Substantia nigra (tissue), 51 donors: ENCODE measurements at places on chromosomes 1 and 21.

- no peak for DNase-seq
These were observed 59.8 kb upstream of the PPP2R5A start for GRCh38 chr1:212225416-212225815.

DNA sequence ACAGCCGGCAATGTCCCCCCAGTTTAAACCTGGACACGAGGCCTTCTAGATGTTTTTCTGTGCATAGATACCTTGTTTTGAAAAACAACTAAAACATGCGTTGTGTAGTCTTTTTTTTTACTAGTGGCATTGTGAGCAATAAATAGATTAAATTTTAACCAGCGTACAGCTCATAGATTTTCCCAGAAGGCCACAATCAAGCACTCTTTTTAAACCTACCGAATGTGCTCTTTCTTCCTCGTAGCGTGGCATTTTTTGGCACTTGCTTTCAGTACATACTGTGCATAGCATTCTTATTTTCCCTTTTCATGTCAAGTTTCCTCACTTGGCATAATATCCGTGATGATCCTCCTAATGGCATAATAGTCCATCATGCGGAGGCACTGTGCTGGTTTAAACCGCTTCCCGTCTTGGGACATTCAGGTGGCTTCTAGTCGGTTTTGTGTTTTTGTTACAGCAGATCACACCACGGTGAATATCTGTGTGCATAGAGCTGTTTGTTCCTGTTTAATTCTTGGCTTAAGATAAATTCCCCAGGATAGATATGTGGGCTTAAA is 95.3 kb downstream of the PDE9A start:
- DNase-seq = no peak

GRCh38 chr1:8407652-8408051 is 89.7 kb downstream of the SLC45A1 start:
- no peak for DNase-seq

DNA sequence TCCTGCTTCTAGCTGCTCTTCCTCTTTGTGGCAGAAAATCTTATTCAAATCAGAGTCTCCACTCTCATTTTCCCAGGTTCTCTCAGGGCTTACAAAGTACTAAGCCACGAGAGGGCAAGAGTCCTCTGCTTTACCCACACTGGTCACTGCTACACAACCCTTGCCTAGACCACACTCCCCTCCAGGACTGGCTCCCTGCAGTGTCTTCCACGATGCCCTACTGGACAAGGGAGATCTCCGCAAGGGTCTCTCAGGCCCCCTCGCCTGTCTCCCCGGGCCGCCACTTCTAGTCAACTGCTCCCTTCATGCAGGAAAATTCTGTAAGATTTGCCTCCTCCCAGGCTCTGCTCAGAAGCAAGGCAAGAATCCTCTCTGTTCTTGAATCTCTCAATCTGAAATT is 319.6 kb downstream of the RRAGC start:
- DNase-seq = no peak

DNA sequence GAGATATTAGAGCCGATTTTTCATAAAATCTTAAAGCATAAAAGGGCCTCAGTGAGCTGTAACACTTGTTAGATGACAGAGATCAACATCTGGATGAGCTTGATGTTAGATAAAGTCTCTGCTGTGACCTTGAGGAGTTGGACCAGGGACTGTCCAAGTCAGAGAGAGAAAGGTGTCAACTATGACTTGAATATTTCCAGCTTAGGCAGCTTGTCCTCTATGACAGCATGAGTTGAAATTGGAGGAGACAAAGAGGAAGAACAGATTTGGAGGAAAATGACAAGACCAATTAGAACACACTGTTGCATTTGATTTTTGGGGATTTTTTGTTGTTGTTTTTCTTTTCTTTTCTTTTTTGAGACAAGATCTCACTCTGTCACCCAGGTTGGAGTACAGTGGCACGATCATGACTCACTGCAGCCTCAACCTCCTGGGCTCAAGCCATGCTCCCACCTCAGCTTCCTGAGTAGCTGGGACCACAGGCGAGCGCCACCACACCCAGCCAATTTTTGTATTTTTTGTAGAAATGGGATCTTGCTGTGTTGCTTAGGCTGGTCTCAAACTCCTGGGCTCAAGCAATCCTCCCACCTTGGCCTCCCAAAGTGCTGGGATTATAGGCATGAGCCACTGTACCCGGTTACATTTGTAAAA is 35.3 kb upstream of the CLIC4 start:
- DNase-seq = no peak

DNA sequence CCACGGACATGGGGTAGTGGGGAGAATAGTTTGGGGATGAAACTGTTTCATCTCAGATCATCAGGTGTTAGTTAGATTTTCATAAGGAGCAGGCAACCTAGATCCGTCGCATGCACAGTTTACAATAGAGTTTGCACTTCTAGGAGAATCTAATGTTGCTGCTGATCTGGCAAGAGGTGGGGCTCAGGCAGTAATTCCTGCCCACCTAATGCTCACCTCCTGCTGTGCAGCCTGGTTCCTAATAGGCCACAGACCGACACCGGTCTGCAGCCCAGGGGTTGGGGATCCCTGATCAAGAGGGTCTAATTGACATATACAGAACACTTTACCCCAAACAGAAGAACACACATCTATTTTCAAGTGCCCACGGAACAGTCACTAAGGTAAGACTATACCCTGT is 275.1 kb downstream of the PTPRU start:
- no peak for DNase-seq

GRCh38 chr1:96991261-96991660 is 269.7 kb downstream of the PTBP2 start:
- DNase-seq = no peak

DNA sequence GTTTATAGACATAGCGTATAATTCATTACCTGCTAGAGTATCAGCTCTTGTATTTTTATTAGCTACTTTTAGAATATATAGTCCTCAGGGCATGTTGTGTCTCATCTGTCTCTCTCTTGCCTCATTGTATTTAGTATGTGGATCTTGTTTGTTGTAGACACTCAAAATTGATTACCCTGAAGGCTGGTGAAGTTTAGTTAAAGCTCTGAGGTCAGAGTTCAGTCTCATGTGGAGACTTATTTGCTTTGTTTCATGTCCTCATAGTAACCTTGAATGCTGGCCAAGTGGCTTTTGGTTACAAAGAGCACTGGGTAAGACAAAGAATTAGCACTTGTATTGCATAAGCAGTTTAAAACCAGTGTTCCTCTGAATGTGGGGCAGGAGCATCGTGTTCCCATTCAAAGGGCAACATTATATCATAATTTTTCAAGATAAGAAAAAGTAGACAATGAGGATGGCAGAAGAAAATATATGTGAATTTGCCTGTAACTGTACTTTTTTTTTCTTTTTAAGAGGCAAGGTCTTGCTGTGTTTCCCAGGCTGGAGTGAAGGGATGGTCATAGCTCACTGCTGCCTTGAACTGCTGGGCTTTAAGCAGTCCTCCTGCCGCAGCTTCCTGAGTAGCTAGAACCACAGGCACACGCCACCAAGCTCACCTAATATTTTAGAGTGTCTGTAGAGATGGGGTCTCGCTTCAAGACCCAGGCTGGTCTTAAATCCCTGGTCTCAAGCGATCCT is 17.4 kb downstream of the CNST start:
- no peak for DNase-seq

DNA sequence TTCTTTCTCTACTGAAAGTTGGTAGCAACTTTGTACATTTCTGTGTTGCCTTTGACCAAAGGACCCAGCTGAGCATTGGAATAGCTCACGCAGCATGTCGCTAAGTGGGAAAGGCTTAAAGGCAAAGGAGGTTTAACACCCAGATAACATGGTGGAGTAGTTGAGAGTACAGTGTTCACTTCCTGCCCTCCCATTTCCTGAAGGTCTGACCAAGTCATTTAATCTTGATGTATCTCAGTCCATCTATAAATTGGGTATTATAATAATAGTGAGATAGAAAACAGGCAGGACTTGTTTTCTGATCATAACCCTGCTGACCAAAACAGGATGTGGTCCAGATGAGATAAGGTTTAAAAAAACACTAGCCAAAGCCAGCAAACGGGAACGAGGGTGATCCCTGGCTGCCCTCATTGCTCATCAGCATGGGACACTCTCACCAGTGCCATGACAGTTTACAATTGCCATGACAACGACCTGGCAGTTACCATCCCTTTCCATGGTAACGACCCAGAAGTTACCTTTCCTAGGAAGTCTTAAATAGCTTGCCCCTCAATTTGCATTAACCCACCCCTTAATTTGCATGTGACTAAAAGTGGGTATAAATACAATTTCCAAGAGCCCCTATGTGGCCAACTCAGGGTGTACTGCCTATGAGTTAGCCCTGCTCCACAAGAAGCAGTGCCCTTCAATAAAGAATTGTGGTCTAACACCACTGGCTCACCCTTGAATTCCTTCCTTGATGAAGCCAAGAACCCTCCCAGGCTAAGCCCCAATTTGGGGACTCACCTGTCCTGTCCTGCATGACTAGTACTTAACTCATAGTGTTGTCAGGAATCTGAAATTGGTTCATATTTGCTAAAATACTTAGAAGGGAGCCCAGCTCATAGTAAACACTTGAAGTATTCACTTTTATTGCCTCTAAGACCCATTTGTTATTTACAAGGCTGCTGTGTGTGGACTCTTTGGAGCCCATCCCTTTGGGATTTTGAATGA is 28.4 kb upstream of the FHAD1 start:
- DNase-seq = no peak

GRCh38 chr21:27152996-27153395 is 186.1 kb upstream of the ADAMTS5 start:
- no peak for DNase-seq

GRCh38 chr1:115781851-115782250 is 13.3 kb upstream of the CASQ2 start:
- no peak for DNase-seq

DNA sequence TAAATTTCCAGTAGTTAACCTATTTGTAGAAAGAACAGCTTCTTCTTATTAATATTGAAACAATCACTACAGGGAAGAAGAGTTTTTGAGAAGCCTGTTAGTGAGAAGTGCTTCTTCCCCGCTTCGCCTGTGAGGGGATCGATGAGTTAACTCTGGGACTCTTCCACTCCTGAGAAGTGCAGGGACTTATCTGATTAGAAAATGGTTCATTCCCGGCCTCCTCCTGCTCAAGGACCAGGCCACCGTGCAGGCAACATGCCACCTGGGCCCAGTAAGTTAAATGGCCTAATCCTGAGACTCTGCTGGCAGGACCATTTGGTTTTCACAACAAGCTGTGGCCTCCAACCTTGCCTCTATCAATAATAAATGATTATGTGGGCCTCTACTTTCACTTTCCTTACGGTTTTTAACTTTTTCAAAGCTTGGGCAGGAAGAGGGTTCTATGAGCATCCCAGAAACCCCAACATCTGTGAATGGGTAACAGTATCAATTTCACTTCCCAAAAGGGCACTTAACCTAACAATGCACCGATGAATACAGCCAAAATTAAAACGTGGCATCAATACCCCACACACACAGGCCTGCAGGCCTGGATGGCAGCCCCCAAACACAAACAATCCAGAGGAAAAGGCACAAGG is 33.1 kb downstream of the SIPA1L2 start:
- no peak for DNase-seq

GRCh38 chr21:14771593-14771992 is 225.5 kb upstream of the SAMSN1 start:
- no peak for DNase-seq

- no peak for DNase-seq
These were observed 140.8 kb downstream of the LHX8 start for GRCh38 chr1:75274920-75275506.

DNA sequence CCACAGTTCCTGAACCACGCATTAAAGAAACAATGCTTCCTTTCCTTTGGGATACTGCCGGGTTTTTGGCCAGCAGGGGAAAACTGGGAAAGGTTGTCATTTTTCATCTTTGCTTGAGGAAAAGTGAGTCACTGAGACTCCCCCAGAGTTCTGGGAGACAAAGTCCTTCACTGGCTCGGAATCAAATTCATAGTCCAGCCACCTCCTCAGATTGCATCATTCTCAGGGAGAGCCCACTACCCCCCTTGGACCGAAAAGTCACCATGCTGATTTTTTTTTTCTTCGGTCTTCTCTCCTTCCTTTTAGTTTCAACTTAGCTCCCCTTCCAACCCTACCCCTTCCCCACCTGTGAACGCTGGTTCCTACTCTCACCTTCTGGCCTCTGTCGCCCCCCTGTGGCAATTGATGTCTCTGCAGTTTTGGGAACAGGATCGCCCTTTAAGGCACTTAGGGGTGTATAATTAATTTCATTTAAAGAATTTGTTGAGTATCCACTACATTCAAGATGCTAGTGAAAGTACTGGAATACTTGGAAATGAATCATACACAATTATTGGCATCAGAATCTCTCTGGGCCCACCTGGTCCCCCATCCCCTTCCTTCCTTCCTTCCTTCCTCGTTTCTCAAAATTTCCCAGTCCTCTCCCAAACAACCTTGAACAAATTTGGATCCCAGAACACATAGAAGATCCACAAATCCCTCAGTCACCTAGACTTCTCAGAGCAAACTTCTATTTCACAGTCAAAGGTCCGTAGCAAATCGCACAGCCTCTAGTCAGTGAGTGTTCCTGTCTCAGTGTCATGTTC is 6.9 kb downstream of the ACKR1 start:
- no peak for DNase-seq

GRCh38 chr1:56404066-56404465 is 175.3 kb downstream of the PLPP3 start:
- DNase-seq = no peak

GRCh38 chr1:183593356-183593755 is 3.1 kb upstream of the NCF2 start:
- no peak for DNase-seq

- DNase-seq = no peak
These were observed 78.0 kb downstream of the MPZL1 start for GRCh38 chr1:167799747-167800146.

GRCh38 chr1:216054600-216054999 is 368.6 kb downstream of the USH2A start:
- no peak for DNase-seq

- DNase-seq = no peak
These were observed 1.6 kb downstream of the CNIH3 start for GRCh38 chr1:224617410-224618355.

DNA sequence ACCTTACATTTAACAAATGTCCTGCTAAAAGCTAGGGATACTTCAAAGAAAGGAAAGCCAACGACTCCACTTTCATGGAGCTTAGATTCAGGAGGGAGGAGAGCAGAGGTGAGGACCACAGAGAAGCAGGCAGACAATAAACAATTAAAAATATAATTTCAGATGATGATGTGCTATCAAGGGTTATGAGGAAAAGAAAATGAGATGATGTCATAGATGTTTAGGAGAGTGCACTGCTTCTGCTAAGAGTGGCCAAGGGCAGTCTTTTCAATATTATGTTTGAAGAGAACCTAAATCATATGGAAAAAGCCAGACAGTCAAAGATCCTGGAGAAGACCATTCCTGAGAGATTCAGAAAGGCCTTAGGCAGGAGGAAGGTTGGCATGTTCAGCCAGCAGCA is 66.6 kb upstream of the HOOK1 start:
- DNase-seq = no peak

DNA sequence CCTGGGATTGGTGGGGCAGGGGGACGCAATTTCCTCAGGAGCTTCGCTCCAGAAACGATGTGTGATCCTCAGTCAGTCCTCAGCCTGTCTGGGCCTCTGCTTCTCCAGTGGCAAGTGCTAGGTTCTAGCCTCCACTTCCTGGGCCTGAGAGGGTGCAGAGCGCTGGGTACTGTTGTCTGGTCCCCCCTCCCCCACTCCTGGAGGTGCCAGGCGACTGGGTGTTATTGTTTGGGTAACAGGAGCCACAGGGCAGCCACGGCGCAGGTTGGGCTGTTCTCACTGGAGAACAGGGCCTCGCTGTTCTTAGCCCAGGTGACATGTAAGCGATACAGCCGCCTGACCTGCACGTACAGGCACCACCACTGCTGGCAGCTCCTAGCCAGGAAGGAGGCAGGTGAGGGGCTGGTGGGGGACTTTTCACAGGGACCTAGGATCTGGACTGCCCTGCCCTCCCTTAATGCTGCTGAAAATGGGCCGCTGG is 2.1 kb downstream of the RPS6KA1 start:
- DNase-seq = no peak

- DNase-seq = no peak
These were observed 1.2 kb downstream of the PIK3C2B start for GRCh38 chr1:204493145-204493983.
